ENCODE measurements at places on chromosomes 1 and 21.
A peak's percentile ranks its signal among the peaks of the same experiment; 100 is the strongest.

GRCh38 chr1:36359383-36359782 lies 26.3 kb downstream of the STK40 start:
- DNase-seq: no peak

- no peak for DNase-seq
Measured at GRCh38 chr1:78283691-78284090, 207.1 kb upstream of the PTGFR start.

GRCh38 chr1:151815716-151816327 lies 10.6 kb upstream of the LINGO4 start:
- no peak for DNase-seq

GRCh38 chr1:245621589-245621988 lies 466.8 kb downstream of the KIF26B start:
- DNase-seq: no peak

GRCh38 chr1:219461981-219462400 lies 150.9 kb downstream of the ZC3H11B start:
- DNase-seq: no peak

GRCh38 chr1:116288201-116288598 lies 84.8 kb upstream of the ATP1A1 start:
- DNase-seq: peak; percentile 32

DNA sequence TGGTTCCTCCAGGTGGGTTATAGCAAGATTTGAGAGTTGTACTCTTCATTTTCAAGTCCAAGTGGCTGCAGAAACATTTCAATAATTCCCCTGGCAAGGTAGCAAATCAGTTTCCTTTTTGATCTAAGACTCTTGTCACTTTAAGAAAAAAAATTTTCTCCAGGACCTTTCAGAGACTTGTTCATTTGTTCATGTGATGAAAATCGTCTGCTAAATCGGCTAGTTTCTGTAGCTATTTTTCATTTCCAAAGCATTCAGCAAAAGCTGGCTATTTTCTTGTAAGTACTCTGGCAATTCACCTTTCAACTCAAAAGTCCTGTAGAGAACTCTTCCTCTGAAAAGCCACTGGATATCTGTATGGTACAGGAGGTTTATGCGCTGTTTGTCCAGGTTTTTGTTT lies 93.5 kb downstream of the LTN1 start:
- no peak for DNase-seq

- DNase-seq: no peak
Measured at GRCh38 chr1:225820522-225821120, 10.7 kb downstream of the EPHX1 start.

- DNase-seq: no peak
Measured at GRCh38 chr1:9836632-9836960, 12.8 kb upstream of the CLSTN1 start.

DNA sequence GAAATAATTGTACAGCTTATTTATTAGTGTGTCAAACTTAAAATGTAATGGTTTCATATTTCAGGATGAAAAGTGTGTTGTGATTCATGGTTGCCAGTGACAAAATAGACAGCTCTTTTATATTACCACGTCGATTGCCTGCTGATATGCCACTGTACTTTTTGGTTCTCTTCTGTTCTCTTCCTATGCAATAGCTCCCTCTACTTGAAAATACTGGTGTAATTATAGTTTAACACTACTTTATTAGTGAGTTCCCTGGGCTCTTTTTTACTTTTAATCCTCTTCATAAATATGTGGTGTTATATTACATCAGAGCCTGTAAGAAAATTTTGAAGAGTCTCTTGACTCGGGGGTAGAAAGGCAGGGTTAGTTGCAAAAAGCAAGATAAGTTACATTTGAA lies 111.3 kb downstream of the PATJ start:
- DNase-seq: no peak

DNA sequence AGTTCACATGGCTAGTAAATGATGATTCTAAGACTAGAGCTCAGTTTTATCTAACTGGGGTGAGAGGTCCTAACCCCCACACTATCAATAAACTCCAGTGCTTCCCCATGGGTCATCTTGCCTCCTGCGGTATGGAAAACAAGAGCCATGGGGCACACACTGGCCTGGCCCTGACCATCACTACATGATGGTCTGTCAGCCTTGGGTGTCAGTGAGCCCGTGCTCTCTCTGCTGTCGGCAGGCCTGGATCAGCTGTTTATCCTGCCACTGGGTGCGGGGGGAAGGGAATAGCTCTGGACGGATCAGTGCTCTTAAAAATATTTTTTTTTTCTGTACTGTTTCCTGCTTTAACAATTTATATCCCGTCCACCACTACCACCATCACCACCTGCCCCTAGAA lies 255.0 kb upstream of the ADGRL2 start:
- DNase-seq: no peak

DNA sequence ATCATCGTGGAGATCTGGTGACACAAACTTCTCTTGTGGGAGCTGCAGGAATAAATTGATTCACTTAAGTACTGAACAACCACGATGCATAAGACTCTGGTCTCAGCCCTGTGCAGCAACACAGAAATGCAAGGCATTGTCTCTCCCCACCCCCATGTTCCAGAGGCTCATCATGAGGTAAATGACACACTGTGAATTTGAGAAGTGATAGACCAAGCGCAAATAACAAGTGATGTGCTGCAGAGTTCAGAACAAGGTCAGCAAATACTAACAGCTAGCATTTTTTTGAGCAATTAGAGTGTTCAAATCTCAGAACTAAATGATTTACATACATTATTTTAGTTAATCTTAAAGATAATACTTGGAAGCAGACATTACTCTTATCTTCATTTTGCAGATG lies 223.7 kb downstream of the SEC16B start:
- DNase-seq: no peak

GRCh38 chr1:241457421-241457820 lies 62.1 kb downstream of the FH start:
- no peak for DNase-seq

- DNase-seq: no peak
Measured at GRCh38 chr21:35232545-35233176, 183.6 kb upstream of the RUNX1 start.

DNA sequence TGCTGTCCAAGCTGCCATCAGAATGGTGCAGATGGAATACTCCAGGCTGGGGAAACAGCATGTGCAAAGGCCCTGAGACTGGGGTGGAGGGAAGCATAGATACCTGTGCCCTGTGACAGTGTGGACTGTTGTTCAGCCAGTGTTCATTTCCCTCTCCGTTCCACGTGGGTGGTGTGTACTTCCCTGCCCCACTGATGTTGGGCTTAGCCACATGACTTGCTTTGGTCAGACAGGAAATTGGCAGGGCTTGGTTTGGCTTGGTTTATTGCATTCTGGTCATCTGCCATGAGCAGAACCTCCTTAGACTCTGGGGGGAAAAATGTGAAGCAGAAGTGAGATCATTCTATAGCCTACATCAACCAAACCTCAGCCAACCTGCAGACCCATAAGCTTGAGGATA lies 102.4 kb upstream of the IGSF21 start:
- no peak for DNase-seq

DNA sequence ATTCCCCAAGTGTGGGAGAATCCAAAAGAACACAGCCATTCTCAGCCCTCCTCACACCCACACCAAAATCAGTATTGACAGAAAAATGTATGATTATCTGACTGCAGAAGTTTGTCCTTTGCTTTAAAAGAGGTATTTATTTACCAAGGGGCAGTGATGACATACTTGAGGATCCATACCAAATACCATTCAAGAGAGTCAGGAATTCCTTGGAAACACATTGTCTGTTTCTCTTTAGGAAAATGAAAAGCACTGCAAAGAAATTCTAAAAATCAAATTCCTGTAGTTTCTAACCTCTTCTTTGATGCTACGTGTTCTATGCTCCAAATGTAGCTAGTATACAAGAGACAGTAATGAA lies 509.6 kb upstream of the CXADR start:
- DNase-seq: no peak

DNA sequence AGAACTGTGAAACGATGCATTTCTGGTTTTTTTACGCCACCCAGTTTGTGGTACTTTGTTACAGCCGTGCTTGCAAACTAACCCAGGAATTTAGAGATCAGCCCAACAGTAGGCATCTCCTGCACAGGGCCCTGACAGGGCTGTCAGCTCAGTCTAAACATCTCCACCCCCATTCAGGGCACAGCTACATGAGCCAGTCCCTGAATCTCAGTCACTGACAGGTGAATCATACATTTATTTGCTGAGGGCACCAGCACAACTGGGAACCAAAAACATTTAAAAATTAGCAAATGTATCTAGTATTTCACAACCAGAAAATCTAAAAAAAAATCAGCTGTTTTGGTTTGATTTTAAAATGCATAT lies 30.7 kb downstream of the PRDX6 start:
- DNase-seq: no peak

- no peak for DNase-seq
Measured at GRCh38 chr1:145545055-145545454, 62.7 kb upstream of the GPR89A start.

- no peak for DNase-seq
Measured at GRCh38 chr1:11999236-11999635, 19.0 kb downstream of the MFN2 start.

- DNase-seq: no peak
Measured at GRCh38 chr1:76690766-76691165, 176.5 kb upstream of the ST6GALNAC5 start.

GRCh38 chr1:234307726-234308125 lies 65.5 kb upstream of the COA6 start:
- no peak for DNase-seq

GRCh38 chr1:97920276-97920831 lies 480 bp downstream of the DPYD start:
- DNase-seq: no peak

DNA sequence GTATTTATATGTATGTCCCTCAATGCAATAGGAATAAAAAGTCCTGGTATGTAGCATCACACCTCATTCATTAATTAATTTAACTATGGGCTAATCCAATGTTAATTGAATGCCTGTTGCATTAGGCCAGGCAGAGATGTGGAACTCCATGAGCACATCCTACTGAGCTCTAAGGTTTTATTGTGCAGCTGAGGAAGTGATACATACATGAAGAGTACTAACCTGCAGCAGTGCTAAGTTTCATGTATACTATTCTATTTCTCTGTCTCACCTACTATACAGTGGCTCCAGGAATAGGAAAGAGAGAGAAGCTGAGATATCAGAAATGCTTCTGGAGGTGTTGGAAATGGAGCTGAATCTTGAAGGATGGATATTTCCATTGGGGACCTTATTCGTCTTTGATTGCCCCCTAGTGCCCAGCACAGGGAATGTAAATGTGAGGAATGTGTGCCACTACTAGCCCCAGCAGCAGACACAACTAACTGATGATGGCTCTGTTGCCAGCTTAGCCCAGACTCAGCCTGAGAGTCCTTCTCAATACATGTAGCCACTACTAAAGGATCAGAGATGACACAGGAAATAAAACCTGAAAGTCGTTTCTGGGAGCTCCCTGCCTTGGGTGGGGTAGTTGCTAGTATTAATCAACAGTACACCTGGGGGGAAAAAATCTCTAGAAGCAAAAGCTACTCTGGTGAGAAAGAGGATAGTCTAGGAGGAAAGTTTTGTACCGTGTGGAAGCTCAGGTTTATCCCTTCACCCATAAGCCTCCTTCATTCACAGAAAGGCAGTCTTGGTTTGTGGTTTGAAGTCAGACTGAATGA lies 173.3 kb upstream of the FOXD3 start:
- no peak for DNase-seq

DNA sequence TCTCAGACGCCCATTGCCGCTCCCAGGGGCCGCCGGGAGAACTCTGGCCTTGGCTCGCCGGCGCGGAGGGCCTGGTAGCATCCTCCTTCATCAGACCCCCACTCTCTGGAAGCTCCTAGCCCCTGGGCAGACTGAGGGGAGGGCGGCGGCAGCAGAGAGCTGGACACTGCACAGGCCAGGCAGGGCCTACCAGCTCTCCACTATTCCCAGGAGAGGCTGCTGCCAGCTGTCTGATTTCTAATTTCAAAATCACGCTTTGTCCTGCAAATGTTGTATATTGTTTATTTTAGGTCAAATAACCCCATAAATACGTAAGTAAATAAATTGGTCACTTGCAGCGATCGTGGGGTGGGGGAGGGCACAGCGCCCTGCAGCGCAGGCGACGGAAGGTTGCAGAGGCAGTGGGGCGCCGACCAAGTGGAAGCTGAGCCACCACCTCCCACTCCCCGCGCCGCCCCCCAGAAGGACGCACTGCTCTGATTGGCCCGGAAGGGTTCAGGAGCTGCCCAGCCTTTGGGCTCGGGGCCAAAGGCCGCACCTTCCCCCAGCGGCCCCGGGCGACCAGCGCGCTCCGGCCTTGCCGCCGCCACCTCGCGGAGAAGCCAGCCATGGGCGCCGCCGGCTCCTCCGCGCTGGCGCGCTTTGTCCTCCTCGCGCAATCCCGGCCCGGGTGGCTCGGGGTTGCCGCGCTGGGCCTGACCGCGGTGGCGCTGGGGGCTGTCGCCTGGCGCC lies at the start of gene MTARC1:
Gene MTARC1, plus strand, starts transcription at position 577 of the 732 bp plus-strand sequence. Its CDS starts 32 bp downstream, at position 609.
- no peak for DNase-seq

GRCh38 chr1:60924964-60925798 lies 157.2 kb upstream of the NFIA start:
- no peak for DNase-seq

- DNase-seq: no peak
Measured at GRCh38 chr1:187999973-188000372, 1171.2 kb downstream of the PLA2G4A start.

- no peak for DNase-seq
Measured at GRCh38 chr1:102896286-102896685, 212.0 kb downstream of the COL11A1 start.

- no peak for DNase-seq
Measured at GRCh38 chr1:27887215-27888021, 15.1 kb downstream of the THEMIS2 start.

GRCh38 chr1:53060579-53060978 lies 1.4 kb upstream of the PODN start:
- no peak for DNase-seq

GRCh38 chr1:11475748-11476147 lies 3.2 kb upstream of the DISP3 start:
- no peak for DNase-seq

DNA sequence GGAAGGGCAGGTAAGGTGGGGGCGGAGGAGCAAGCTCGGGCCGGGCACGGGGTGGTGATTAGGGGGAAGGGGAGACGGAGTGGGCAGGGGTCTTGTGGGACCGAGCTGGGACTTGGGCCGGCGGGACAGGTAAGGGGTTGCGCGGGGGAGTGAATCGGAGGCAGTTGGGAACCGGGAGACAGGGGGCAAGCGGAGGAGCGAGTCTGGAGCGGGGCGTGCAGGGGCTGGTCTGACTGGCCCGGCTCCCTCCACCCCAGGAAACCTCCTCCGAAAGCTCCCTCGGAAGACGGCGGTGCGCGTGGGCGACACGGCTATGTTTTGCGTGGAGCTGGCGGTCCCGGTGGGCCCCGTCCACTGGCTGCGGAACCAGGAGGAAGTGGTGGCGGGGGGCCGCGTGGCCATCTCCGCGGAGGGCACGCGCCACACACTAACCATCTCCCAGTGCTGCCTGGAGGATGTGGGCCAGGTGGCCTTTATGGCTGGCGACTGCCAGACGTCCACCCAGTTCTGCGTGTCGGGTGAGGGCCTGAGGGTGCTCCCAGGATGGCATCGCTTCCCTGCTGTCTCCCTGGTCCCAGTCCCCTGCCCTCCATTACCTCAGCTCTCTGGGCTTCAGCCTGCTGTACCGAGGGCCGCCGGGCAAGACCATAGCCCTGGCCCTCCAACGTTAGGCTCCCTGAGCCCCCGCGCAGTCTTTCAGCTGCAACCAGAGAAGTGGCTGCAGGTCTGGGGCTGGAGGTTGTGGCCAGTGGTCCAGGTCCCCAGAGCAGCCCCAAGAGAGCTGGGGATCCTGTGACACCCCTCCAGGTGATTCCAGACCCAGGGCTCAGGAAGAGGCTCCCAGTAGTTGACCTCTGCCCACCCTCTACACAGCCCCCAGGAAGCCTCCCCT lies 6.3 kb downstream of the OBSCN start:
- DNase-seq: no peak
